ENCODE measurements at places on chromosomes 1 and 21. TPM values are rescaled to one million over a fixed set of nuclear protein-coding genes. Genes with fewer than 3 reads are reported as not detected.
A peak's percentile ranks its signal among the peaks of the same experiment; 100 is the strongest.

GRCh38 chr1:170356585-170356984, 175.4 kb upstream of the GORAB start:
- no peak for DNase-seq

DNA sequence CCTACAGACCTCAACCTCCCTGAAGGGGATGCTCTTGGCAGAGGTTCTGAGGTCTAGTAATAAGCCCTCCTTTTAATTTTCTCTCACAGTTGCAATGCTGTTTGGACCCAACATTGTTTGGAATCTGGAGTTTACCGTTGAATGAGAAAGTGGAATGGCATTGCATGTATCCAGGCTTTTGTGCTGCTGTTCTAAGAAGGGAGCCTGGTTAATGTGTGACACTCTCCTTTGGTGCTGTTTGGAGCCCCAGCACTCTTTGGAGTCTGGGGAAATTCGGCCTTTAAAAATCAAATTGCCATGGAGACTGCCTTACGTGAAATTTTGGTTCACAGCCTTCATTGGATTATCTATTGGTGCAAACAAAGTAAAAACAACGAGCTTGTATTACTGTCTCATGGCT, 23.7 kb upstream of the TMEM61 start:
- DNase-seq: no peak

DNA sequence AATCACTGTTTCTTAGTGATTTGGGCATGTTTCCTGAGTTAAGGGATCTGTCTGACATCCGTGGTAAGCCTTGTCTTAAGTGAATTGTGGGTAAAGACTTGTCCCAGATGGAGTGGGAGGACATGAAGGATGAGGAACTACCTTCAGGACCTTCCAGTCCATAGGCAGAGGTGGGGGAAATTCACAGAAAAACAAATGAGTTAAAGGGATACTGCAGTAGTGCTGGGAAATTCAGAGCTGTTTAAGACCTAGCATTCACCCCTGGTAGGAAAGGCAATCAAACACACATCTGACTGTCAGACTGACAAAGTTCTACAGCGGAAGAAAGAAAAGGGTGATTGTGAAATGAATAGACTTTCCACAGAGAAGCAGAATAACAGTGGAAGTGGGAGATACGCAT, 3.0 kb downstream of the GNAT2 start:
- DNase-seq: no peak

DNA sequence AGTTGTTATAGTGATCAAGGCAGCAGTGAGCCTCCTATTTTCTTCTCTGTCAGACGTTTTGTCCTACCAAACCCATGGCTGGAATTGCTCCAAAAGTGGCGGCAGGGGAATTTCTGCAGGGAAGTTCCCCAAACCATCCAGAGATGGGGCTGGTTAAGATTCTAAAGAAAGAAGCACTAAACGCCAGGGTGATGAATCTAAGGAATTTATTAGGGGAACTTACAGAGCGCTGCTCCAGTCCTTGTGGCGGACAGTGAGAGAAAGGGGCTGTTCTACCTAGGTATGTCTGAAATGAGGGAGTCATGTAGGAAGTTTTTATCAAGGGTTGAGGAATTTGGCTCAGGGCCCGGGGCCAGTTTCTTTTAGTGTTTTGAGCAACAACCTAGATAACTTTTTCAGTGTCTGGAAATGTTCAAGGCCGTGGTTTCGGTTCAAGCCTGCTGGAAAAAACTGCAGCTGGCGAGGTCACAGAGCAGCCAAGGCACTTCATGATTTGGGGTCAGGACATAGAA, 222.4 kb upstream of the B3GALT2 start:
- DNase-seq: peak; percentile 7

DNA sequence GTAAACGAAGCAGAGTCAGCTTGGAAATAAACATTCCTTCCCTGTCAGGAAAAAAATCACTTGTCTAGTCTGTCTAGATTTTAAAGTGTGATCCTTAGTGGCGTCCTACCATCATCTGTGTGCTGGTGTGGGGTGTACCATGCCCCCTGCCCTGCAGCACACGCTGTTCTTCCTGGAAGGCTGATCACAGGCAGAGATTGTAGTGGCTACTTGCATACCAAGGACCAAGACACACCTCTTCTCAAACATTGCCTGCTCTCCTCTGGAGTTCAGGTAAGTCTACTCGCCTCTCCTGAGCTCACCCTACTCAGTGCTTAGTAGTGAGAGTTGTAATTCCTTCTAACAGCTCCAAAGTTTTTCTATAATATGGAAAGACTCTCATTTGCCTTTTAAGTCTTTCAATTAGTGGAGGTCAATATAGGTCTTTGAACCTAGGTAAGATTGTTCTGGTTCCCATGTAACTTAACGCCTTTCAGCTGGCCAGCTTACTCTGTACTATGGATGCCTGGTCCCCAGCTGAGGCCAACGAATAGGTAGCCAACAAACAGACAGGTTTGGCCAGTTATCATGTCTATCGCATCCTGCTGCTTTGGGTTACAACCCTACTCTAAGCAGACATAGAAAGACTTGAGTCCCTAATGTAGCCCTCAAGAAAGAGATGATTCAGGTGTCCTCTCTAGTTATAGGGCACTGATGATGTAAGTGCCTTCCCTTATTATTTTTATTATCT, 55.4 kb downstream of the XCL1 start:
- DNase-seq: no peak

DNA sequence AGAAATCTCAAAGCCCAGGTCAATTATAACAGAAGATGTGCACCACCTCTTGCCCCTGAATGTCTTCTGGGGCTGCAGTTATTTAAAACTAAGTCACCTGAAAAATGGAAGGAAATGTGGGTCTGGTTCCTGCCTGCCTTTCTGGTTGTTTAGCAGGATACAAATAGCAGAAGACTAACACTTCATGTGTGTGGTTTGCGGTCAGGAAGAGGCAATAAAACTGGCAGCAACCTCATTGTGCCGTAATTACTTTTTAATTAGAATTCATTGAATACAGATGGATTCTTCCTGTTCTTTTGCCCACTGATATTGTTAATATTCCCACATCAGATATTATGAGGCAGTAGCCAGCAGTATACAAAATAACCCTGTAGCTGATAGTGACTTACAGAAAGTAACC, 345.7 kb downstream of the ZNF326 start:
- DNase-seq: no peak

GRCh38 chr1:61426254-61426653, 298.7 kb downstream of the TM2D1 start:
- DNase-seq: no peak

The ELAVL4 gene
- not detected for total RNA-seq

The PRCC gene
- total RNA-seq: 65.6 TPM

The MXRA8 gene
- 316 TPM for total RNA-seq

The H6PD gene
- 16.7 TPM for total RNA-seq

The PPP2R5A gene
- 23.6 TPM for total RNA-seq

The OR2AK2 gene
- total RNA-seq: not detected

The CXADR gene
- total RNA-seq: 0.12 TPM

The DNAH14 gene
- 40.5 TPM for total RNA-seq

The LEFTY2 gene
- not detected for total RNA-seq

The USH2A gene
- 0.16 TPM for total RNA-seq

The SLC35F3 gene
- 2.5 TPM for total RNA-seq

All from MG63 (cell line).